WTC11 (cell line): ENCODE measurements at places on chromosomes 4 and X. TPM values are rescaled to one million over a fixed set of nuclear protein-coding genes. Genes with fewer than 3 reads are reported as not detected.

RAB40A gene
- 0.17 to 0.48 TPM (median 0.23 TPM) in 3 replicates for total RNA-seq

HSFX1 gene
- total RNA-seq, result 0.48 to 0.85 TPM (median 0.66 TPM) in 3 replicates

PORCN gene
- total RNA-seq, result 16.4 to 19.7 TPM (median 16.9 TPM) in 3 replicates

- DNase-seq, result no peak
- H3K36me3 ChIP-seq, result peaks cover 30% of the 10 kb centered on the region
- no peak overlapping the region for H3K4me3 ChIP-seq
- H3K4me1 ChIP-seq, result no peaks in the 10 kb centered on the region
Measured at GRCh38 chr4:15513545-15513944, 43.9 kb downstream of the CC2D2A start.

- no peak overlapping the region for H3K4me3 ChIP-seq
- DNase-seq, result no peak
- H3K4me1 ChIP-seq, result peaks cover 6% of the 10 kb centered on the region; the same call in 1 of the 2 replicates
- H3K27ac ChIP-seq, result no peak overlapping the region
- H3K36me3 ChIP-seq, result 0 out of 2 replicates have a peak, but pooled peaks cover 3% of the 10 kb centered on the region
- H3K27me3 ChIP-seq, result peaks cover 7% of the 10 kb centered on the region
Measured at GRCh38 chr4:155954939-155955338, 1.3 kb upstream of the CTSO start.

- H3K36me3 ChIP-seq, result no peaks in the 10 kb centered on the region
- H3K27me3 ChIP-seq, result no peaks in the 10 kb centered on the region
- no peak overlapping the region for H3K27ac ChIP-seq
- no peak overlapping the region for H3K4me3 ChIP-seq
Measured at GRCh38 chr4:181077341-181077740, 1165.9 kb upstream of the TENM3 start.

- H3K4me3 ChIP-seq, result peak overlapping the region; percentile 69
- DNase-seq, result peak; percentile 28
- peaks cover 19% of the 10 kb centered on the region for H3K4me1 ChIP-seq
- no peak overlapping the region for H3K27ac ChIP-seq
- peaks cover 8% of the 10 kb centered on the region for H3K36me3 ChIP-seq
- peaks cover 3% of the 10 kb centered on the region; the same call in 1 of the 2 replicates for H3K27me3 ChIP-seq
Measured at GRCh38 chr4:101791182-101791558, 640 bp downstream of the BANK1 start.
